ENCODE measurements at places on chromosomes 1 and 21.

DNA sequence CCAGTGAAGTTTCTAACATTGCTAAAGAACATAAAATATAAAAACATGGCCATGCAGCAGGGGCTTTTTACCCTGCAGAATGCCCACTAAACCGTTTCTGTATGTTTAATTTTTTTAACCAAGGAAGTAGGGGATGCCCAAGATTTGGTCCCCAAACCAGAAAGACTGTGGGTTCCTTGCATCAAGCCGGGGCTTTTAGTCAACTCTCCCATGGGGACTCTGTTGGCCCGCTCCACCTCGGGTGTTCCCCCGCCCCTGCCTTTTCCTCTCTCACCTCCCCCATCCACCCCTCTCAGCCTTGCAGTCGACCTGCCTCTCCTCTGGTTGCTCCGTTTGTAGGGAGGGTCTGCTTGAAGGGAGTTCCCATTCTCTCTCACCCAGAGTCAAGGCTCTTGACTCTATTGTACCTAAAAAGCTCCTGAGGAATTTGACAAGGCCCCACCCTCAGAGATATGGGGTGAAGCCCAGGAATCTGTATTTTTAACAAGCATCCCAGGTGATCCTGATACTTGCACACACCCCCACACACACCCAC lies 117.5 kb downstream of the TOMM20 start:
- no peak for DNase-seq

GRCh38 chr21:32645261-32646182 lies 33.3 kb upstream of the CFAP298 start:
- no peak for DNase-seq

DNA sequence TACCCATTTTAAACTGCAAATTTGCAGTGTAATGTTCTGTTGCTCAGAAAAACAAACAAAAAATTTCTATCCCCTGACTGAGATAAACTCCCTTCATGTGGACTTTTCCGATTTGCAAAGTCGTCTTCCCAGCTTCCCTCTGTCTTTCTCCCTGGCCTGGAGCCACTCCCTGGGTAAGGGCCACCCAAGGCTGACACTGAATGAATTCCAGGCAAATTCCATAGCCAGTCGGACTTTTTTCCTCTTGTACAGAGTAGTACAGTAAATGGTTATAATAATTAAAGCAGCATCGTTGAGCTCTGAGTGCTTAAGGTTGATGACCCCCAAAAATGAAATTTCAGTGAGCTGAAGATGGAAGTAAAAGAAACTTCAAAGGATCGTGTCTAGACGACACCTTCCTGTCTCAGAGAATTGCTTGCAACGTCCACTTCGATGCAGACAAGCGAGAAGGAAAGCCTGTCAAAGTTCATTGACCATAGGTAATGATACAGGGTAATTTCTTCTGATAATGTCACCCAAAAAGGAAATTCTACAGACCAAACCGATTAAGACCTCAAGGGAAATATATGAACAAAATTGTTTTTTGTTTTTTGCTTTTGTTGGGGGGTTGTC lies 33.6 kb upstream of the LHX8 start:
- no peak for DNase-seq

GRCh38 chr1:246333855-246334254 lies 173.2 kb downstream of the SMYD3 start:
- no peak for DNase-seq

GRCh38 chr1:157400766-157401165 lies 151.5 kb downstream of the FCRL5 start:
- no peak for DNase-seq

DNA sequence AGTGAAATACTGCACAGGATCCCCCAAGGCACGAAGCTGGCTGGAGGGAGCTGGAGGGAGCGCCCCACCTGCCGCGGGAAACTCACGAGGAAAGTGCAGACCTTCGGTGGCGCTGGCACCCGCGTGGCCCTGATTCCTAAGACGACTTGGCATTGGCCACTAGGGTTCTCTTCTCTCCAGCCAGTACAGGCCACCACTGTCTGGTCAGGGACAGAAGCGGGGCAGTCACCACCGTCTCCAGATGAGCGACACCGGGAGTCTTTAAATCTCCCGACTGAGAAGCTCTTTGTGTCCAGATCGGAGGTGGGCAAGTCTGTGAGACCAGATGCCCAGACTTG lies 19.2 kb upstream of the CHIA start:
- DNase-seq: no peak

DNA sequence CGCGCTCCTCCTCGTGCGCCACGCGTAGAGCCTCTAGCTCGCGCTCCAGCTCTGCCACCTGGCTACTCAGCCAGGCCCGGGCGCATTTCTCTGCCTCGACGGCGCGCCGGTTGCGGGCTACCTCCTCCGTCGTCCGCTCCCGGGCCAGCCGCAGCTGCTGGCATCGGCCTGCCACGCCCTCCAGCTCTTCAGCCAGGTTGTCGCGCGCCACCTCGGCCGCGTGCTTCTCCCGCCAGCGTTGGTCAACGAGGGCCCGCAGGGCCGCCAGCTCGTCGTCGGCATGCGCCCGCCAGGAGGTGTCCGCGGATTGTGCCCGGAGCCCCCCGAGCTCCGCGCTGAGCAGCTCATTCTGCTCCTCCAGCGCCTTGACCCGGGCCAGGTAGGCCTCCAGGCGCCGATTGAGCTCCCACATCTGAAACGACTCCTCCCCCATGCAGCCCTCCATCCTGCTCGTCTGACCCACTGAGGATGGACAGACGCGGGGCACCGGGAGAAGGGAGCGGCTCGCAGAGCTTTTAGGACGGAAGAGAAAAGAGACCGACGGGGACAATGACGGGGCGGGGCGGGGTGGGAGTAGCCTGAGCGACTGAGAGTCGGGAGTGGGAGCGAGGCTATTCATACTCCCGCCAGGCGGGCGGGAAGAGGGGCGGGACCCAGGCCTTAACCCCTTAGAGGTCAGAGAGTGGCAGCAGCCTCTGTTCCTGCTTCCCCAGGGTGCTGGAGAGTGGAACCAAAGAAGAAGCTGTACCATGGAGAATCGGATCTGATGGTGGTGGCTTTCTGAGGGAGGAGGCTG lies at the start of gene NES:
Gene NES, minus strand, starts transcription at position 588 of the 796 bp plus-strand sequence. Its CDS starts 143 bp downstream, at position 445.
- peak; percentile 88 for DNase-seq

All from muscle of arm (tissue), 14 donors.